ENCODE measurements at places on chromosomes 5 and 9.

DNA sequence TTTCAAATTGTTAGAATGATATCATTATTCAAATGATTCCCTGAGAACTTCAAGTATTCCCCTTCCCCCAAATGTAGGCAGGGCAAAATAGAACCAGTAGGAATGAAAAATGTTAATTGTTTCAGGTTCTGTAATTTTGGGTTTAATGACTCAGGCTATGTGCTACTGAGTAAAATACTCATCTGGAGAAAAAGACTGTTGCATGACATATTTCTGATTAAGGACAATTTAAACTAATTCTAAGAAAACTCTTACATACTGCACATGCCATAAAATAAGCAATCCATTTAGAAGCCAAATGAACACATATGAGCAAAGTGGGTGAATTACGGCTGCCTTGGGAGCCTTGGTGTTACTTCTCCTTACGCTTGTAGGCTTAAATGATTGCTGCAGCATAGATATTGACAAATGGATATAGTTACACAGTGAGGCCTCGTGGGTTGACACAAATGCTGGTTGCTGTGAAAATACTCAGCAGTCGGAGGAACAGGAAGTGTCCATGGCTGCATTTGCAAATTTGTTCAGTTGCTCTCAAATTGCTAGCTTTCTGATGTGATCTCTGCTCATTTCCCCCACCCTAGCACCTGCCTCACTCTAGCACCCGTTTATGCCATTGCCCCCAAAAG lies 174.9 kb upstream of the DMAC1 start:
- DNase-seq, result peak; percentile 17

DNA sequence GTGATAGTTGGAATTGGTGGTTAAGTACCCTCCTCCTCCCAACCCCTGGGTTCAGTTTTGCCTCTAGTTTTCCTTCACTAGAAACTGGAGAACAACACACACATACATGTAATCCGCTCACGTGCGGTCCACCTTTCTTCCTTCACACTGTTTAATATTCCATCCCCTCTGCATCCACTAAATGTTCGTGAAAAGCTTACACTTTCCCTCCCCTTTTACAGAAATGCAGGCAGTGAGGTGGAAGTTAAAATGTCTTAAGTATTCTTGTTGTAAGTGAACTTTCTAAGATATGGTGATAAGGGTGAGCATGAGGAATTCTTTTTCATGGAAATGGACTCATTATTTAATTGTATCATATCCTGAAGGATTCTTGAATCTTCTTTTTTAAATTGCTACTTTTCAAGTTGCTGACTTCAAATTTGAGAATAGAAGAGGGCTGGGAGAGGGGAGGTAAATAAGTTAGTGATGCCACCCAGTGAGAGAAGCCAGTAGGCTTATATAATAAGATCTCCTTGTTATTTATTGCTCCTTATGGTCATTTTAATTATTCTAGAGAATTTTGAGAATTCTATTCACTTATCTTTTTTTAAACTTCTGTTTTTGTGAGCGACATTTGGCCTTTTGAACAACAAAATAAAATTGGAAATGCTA lies 90.2 kb downstream of the TLE4 start:
- DNase-seq, result no peak

DNA sequence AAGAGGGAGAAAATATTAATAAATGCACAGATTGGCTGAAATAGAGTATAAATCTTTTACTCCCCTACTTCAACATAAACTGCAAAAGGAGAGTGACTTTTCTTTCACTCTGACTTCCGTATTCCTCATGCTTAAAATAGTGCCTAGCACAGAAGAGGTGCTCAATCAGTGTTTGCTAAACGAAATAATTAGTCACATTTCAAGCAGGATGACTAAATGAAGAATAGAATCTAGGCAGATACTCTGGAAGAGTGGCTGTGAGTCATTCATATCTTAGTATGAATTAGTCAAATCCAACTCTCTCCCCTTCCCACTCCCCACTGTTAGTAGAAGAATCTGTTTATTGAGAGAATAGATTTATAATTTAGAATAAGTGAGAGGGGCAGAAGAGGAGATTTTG lies 4.8 kb downstream of the CD274 start:
- no peak for DNase-seq

GRCh38 chr9:17990602-17991001 lies 411.7 kb downstream of the SH3GL2 start:
- no peak for DNase-seq

DNA sequence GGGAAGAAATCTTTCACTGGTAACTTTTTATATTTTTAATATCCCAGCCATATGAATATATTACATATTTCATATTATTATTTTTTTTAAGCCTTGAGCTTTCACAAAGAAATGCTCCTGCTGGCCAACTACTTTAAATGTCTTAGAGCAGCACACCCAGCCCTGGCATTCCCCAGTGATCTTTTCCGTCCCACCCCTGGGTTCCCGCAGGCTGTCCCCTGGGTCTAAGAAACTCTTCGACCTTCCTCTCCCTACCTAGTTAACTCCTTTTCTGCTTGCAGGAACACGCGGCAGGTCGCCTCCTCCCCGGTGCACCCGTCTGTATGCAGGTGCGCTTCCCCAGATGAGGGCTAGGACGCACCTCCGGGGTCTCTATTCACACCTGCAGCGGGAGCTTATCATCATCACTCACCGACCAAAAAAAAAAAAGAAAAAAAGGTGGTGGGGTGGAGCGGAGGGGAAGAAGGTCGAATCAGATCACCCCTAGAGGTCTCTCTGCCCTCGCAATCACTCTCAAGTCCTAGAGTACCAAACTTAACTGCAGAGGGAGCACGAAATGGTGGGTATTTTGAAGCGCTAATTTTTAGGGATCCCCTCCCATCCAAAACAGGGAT lies 696 bp downstream of the ZFP62 start:
- peak; percentile 43 for DNase-seq

DNA sequence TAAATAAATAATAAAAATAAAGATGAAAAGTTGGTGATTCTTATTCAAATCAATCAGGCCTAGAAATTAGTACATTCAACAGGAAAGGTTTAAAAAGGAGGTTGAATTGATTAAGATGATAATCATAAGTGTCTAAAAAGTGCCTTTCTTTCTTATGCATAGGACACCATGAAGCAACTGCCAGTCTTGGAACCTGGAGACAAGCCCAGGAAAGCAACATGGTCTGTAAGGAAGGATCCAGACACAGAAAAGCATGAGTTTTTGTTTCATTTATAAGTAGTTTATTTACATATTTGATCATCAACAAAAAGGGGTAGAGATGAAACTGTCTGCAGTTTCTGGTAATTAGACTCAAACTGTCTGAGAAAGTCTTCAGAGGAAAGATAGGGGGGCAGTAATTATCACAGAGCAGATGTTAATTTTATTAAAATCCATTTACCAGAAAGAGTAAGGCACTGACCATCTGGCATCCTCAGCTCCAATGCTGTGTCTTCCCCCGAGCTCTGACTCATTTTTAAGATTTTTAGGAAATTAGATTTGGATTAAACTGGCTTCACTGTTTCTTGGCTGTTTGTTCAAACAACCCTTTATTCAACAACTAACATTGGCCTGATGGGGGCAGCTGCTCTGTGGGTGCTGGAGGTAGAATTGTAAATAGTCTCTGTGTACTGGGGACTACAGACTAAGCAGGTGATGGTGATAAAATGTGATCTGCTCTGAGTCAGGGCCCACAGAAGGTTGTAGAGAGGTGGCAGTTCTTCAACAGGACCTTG lies 2.7 kb downstream of the RABEPK start:
- DNase-seq, result no peak

GRCh38 chr5:124678922-124679519 lies 67.4 kb downstream of the ZNF608 start:
- DNase-seq, result no peak

DNA sequence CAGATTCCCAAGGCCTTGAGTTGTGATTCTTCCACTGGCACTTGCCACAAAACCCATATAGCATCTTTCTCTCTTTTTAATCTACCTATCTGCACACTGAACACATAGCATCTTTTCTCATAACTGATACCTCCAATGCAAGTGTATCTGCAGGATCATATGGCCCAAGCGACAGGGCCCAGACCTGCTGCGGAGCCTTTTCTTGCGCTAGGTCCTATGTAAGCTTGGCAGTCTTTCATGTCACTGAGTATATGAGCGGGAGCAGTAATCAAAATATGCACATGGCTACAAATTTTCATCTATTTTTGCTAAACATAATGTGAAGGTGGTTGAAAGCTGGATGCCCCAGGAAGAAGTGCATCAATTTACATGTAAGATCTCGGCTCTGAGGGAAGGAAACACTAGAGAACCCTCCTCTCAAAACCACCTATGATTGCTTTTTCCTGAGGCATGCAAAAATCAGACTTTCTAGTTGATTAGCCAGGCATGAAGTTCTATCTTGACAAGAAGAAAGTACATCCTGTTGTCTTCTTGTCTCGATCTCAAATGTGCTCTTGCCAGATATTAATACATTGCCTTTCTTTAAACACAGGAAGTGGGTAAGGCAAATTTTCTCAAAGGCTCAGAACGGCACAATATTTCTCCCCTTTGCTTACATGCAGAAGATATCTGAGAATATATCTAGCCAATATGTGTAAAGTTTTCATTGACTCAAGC lies 26.9 kb upstream of the CEMIP2 start:
- DNase-seq, result no peak

- no peak for DNase-seq
Observed at GRCh38 chr5:43367453-43367852, 44.7 kb downstream of the CCL28 start.

DNA sequence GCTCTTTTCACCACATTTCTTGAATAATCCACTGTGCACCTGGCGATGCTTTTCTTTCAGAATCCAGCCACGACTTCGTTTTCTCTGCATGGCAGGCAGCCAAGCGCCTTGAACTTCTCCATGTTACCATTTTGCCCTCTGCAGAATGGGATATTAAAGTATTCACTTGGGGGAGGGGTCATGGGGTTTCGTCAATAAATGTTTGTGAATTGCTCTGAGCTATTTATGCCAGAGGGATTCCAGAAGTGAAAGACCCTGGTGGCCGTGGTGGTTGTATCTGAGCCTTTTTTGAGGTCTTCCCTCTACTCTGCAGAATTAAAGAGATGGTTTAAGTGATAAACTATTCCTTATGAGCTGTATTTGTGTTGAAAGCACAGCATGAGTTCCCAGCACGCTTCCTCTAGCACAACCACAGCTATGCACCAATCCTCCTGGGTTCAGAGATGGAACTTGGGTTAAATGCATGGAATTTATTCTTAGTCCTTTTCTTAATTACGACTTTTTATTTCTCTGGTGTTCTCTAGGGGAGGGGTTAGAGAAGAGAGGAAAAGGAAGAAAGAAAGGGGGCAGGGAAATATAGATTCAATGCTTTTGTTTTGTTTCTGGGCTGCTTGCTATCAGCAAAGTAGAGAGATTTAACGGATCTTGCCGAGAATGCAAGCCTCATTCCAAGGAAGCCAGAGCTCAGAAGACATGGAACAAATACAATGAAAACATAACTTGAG lies 478.2 kb upstream of the TNC start:
- no peak for DNase-seq

DNA sequence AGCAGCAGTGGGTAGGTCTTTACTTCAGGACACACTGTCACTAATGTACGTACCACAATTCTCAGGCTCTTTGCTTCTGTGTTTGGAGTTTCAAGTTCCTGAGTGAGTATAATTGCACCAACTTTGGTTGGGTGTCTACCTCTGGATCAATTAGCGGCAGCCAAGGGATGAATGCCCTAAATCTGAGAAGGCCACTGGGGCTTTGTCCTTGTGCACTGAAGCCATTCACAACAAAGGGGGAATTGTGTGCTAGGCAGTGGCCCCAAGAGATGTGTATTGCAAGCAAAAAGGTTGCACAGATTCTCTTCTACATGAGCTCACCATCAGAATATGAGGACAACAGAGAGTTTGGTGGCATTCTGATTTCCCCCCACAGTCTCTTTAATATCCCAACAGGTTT lies 3.9 kb upstream of the PHF24 start:
- DNase-seq, result no peak

DNA sequence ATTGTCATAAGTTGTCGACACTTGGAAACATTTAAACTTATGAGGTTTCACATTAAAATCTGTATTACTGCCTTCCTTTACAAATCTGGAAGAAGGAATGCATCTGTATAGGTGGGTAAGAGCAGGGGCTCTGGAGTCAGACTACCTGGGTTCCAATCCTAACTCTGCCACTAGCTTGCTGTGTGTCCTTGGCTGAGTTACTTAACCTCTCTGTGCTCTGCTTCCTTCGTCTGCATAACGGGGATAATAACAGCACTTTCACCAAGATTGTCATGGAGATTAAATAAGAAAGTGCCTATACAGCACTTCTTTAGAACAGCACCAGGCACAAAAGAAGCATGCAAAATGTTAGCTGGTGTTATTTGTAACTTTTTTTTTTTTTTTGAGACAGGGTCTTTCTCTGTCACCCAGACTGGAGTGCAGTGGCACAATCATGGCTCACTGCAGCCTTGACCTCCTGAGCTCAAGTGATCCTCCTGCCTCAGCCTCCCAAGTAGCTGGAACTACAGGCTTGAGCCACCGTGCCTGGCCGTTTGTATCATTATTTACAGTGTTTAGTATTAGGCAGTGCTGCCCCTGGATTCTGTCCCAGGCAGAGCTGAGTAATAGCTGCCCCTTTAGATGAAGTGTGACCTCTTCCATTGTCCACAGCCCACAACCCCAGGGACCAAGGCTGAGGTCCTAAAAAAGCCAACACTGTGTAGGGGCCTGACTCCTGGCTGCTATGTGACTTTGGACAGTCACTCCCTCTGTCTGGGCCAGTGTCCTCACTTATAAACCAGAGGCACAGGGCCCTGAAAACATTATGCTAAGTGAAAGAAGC lies 25.4 kb upstream of the TTLL11 start:
- DNase-seq, result no peak

DNA sequence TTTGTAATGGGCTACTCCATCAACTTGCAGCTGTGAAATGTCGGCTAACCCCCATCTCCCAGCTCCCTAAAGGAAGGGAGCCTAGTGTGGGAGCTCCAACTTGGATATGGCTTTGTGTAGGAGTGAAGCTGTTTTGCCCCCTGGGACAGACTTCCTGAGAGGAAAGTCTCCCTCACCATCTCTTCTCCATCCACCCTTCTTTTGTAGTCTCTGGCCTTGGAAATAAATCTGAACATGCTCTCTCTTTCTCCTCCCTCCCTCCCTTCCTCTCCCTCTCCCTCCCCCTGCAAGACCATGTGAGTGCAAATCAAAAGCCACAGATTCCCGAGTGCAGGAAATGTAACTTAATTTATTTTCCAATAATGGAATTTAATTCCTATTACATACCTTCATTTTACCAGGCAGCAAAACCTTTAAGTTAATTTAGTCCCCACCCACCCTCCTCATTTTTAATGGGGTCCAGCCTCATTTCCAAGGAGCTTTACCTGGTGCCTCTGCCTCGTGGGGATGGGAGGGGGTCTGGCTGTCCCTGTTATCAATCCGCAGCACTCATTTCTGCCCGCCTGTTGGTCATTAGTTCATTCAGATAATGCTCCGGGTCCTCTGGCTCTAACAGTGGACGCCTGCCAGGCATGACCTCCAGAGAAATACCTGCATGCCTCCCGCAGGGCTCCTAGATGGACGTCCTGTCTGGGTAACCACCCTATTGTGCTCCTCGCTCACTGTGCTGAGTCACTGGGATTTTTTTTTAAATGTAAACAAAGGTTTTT lies 122.9 kb upstream of the TAF11L2 start:
- no peak for DNase-seq

GRCh38 chr5:157212307-157212706 lies 31.7 kb downstream of the ITK start:
- no peak for DNase-seq

All from stimulated activated CD4-positive, alpha-beta T cell treated with anti-CD3 and anti-CD28 coated beads, Interleukin-1b, Interleukin-23, amount 100 ng/mL, for 48 hours (primary cell).